ENCODE measurements at places on chromosomes 4 and X.

DNA sequence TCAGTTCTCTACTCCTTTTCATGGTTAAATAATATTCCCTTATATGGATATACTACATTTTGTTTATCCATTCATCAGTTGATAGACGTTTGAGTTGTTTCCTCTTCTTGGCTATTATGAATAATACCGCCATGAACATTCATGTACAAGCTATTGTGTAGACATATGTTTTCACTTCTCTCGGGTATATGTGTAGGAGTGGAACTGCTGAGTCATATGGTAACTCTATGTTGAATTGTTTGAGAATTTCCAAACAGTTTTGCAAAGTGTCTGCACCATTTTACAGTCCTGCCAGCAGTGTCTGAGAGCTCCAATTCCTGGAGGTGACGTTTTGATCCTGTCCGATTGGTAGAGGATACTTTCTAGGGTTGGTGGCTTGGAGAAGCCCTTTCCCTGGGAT, 23.6 kb downstream of the PLAC1 start:
- peaks cover 6% of the 10 kb centered on the region for H3K27me3 ChIP-seq
- H3K27ac ChIP-seq: no peak overlapping the region
- H3K4me3 ChIP-seq: no peak overlapping the region

- H3K4me3 ChIP-seq: no peak overlapping the region
- no peak for DNase-seq
- H3K4me1 ChIP-seq: no peaks in the 10 kb centered on the region
- no peaks in the 10 kb centered on the region for H3K27me3 ChIP-seq
- H3K36me3 ChIP-seq: no peaks in the 10 kb centered on the region
- no peak overlapping the region for H3K27ac ChIP-seq
Measured at GRCh38 chrX:128464116-128464515, 411.9 kb upstream of the ACTRT1 start.

DNA sequence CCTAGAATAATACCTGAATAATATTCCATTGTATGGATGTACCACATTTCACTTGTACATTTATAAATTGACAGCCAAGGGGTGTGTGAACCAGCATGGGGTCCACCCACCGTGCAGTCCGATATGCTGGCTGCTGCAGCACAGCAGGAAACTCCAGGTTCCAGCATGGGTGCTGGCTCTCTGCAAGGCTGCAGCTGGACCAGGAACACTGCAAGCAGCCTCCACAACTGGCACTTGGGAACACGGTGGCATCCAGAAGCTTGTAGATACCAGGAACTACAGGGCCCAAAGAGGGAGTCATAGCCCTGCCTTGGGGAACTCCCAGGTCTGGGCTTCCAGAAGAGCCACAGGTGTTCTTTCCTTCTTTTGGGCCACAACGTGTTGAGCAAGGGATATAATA, 91.2 kb downstream of the NXF2 start:
- DNase-seq: no peak
- no peaks in the 10 kb centered on the region for H3K4me1 ChIP-seq
- H3K27ac ChIP-seq: no peak overlapping the region
- peaks cover 1% of the 10 kb centered on the region for H3K27me3 ChIP-seq

- no peak overlapping the region for H3K4me3 ChIP-seq
- H3K36me3 ChIP-seq: no peaks in the 10 kb centered on the region
- H3K4me1 ChIP-seq: no peaks in the 10 kb centered on the region
- H3K27ac ChIP-seq: no peak overlapping the region
- no peak for DNase-seq
- no peaks in the 10 kb centered on the region for H3K27me3 ChIP-seq
Measured at GRCh38 chr4:95732061-95732460, 107.8 kb upstream of the PDHA2 start.

DNA sequence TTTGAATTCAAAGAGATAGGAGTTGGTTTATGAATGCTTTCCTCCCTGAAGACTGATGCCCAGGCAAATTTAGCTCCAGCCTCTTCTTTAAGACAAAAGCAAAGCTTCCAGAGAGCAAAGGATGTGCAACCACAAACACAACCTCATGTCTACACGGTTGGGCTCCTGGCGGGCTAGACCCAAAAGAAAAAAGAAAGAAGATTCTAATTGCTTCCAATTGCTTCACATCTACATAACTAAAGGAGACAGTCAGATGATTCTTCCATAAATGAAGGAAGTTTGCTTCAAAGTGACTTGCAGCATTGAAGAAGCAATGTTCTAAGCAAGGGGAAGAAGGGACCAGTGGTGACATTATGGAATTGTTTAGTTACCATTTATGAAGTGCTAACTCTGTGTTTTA, 1603.0 kb upstream of the TENM3 start:
- DNase-seq: no peak
- H3K27me3 ChIP-seq: no peaks in the 10 kb centered on the region
- H3K27ac ChIP-seq: no peak overlapping the region
- no peak overlapping the region for H3K4me3 ChIP-seq
- no peaks in the 10 kb centered on the region for H3K36me3 ChIP-seq
- H3K4me1 ChIP-seq: no peaks in the 10 kb centered on the region

DNA sequence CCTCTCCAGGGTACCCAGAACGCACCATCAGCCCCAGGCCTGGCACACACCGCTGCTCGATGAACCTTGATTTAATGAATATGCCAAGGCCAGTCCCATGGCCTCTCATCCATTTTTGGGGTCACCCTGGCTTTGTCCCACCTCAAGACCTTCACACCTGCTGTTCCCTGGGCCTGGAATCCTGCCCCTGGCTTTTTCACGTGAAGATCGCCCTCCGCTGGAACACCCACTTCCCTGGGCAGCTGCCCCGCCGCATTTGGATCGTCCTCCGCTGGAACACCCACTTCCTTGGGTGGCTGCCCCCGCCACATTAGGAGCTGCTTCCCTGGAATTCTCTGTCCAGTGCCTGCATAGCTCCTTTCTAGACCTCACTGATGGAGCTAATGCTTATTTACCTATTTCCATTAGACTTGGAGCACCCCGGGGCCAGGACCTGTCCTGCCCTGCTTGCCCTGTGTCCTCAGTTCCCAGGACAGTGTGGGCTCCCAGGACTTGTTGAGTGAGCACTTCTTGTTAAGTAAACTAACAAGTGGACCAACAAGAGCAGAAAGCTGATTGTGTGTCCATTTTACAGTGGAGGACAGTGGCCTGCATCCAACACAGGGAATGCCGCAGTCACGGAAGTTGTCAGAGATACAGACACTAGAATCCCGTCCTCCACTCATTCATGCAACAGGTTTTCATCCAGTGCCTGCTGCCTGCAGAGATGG, 12.5 kb downstream of the BLOC1S4 start:
- H3K36me3 ChIP-seq: no peaks in the 10 kb centered on the region
- no peak overlapping the region for H3K27ac ChIP-seq
- DNase-seq: no peak

DNA sequence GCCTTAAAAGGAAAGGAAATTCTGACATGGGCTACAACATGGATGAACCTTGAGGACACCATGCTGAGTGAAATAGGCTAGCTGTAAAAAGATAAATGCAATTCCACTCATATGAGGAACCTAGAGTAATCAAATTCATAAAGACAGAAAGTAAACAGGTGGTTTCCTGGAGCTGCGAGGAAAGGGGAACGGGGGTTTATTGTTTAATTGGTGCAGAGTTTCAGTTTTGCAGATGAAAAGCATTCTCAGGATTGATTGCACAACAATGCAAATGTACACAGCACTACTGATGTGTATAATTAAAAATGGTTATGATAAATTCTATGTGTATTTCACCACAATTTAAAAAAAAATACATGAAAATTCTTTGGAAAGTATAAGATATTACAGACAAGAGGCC, 24.0 kb downstream of the PLRG1 start:
- peaks cover 1% of the 10 kb centered on the region for H3K36me3 ChIP-seq
- H3K27me3 ChIP-seq: peaks cover 7% of the 10 kb centered on the region
- no peak overlapping the region for H3K27ac ChIP-seq
- H3K4me1 ChIP-seq: peaks cover 5% of the 10 kb centered on the region
- no peak for DNase-seq
- H3K4me3 ChIP-seq: no peak overlapping the region

- no peaks in the 10 kb centered on the region for H3K36me3 ChIP-seq
- H3K27ac ChIP-seq: no peak overlapping the region
- no peaks in the 10 kb centered on the region for H3K4me1 ChIP-seq
- no peaks in the 10 kb centered on the region for H3K27me3 ChIP-seq
- no peak for DNase-seq
Measured at GRCh38 chr4:177239477-177239876, 70.2 kb upstream of the NEIL3 start.
